ENCODE measurements at places on chromosomes 16 and 17. TPM values are rescaled to one million over a fixed set of nuclear protein-coding genes. Genes with fewer than 3 reads are reported as not detected.

GRCh38 chr16:89115216-89115861, 21.7 kb downstream of the ACSF3 start:
- DNase-seq: no peak

GRCh38 chr16:87057951-87058560, 259.1 kb downstream of the C16orf95 start:
- no peak for DNase-seq

DNA sequence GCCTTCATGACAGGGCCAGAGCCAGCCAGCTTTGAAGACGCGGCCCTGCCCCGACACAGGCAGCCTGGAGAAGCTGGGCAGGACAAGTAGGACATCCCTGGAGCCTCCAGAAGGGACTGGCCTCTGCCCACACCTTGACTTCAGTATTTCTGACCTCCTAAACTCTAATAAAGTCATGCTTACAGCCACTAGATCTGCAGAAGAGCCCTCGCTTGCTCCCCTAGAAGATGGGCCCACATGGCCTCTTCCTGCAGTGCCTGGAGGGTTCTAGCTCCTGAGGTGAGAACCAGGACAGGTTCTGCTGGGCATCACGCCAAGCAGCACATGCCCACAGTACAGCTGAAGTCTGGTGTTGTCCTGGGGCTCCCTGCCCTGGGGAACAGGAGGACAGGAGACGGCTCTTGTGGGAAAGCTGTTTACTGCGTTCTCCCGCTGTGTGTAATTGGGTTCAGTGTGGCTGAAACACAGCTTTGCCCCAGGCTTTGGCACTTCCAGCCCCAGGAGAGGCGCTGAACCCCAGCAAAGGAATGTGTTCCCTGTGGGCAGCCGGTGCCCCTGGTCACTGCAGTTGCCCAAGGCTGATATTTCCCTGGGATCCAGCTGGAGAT, 2.6 kb downstream of the APRT start:
- DNase-seq: no peak

GRCh38 chr16:84845496-84846002, 25.8 kb downstream of the CRISPLD2 start:
- no peak for DNase-seq

The AMFR gene
- total RNA-seq: 85.9 TPM

GRCh38 chr16:75580-76501, 2.2 kb upstream of the MPG start:
- peak; percentile 91 for DNase-seq

DNA sequence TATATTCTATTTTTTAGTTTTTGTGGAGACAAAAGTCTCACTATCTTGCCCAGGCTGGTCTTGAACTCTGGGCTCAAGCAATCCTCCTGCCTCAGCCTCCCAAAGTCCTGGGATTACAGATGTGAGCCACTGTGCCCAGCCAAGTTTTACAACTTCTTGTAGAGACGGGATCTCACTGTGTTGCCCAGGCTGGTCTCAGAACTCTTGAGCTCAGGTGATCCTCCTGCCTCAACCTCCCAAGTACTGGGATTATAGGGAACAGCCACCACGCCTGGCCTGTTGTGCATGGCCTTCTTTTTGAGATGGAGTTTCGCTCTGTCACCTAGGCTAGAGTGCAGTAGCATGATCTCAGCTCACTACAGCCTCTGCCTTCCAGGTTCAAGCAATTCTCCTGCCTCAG, 6.2 kb upstream of the CENPT start:
- no peak for DNase-seq

The GNG13 gene
- not detected for total RNA-seq

DNA sequence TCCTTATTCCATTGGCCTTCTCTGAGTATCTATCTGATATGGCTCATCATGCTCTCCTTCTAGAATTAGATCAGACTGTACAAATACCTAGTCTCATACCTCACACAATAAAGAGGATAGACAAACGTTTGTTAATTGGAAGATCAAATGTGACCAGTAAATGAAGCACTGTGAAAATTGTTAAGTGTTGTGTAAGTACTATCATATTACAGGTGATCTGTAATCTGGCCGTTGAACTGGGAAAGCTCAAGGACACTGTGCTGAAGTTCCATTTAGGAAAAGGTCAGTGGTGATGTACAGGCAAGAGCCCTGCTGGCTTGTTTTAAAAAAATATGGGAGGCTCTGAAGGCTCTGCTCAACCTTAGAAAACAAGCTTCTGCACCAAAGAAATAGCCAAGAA, 38.5 kb upstream of the CORO6 start:
- DNase-seq: no peak

- DNase-seq: no peak
Measured at GRCh38 chr16:77868478-77868877, 80.1 kb downstream of the VAT1L start.
